Central memory CD4-positive, alpha-beta T cell (primary cell): ENCODE measurements at places on chromosomes 5 and 9.

DNA sequence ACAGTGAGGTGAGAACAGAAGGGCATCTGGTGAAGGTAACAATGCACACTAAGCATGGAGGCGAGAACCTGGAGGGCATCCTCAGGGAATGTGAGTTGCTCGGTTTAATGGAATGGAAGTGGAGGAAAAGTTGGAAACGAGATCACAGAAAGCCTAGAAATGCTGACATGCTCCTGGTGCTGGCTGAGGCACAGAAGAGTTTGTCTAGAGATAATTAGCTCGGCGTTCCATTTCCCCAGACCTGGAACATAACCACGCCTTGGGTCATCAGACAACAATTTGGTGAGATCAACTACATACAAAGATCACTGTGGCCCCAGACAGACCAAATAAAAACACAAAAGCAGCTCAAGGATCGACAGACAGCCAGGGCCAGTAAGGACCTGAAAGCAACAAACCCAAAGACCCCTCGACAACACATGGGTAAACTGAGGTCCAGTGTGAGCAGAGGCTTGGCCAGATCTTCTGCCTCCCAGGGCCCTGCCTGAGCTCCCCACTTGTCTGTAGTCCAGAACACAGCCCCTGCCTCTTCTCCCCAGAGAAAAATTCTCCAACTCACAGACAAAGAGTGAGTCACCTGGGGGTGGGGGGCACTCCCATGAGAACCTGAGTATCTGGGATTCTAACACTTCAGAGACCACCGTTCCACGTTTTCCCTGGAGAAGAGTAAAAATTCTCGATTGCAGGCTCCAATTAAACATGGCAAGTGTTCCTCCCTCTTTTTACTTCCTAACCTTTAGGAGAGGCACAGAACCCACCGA, 52.5 kb downstream of the SHB start:
- no peak for DNase-seq

- DNase-seq, result no peak
Observed at GRCh38 chr5:81142108-81142507, 91.0 kb upstream of the CKMT2 start.

DNA sequence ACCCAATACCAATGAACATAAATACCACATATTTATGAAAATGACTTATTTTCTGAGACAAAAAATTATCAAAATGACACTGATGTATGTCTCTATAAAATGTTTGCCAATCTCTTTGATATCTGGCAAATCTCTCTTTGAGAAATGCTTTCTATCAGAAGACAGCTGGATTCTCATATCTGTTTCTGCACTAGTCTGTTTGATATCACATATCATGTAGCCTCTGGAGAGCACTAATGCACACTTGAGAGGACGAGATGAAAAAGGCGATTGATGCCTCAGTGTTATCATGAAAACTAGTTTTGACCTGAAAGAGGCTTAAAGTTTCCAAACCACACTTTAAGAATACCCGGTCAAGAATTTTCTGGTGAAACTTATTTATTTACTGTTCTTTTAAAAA, 29.1 kb upstream of the ANKRD55 start:
- no peak for DNase-seq

DNA sequence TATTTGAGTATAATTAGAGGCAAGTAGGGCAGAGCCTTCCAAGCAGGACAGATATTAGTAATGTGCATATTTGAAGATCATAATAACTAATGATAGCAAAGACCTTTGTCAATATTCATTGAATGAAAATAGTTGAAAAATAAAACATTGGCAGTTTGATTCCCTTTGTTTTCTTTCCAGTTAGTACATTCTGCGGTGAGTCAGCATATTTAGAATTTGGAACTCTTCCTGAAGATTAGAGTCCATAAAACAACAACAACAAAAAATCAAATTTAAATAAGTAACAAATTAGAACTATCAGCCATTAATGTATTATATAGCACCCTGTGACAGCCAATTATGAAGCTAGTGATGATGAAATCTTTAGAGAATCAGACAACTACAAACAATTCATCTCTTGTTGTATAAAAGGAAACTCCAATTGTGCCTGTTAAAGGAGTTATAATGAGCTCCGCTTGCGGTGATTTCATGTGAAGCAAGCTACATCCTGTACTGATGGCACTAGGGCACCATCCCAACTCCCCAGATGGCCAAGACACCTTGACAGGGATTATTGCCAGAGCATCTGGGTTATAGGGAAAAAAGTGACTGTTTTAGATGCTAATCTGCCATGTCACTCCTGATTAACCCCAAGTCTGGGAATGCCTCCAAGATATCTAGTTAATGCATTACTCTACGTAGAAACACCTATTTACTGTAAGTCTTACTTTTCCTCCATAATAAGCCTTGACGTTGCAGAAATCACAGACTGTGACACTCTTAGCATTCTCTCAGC, 6.8 kb downstream of the IFNA8 start:
- no peak for DNase-seq

DNA sequence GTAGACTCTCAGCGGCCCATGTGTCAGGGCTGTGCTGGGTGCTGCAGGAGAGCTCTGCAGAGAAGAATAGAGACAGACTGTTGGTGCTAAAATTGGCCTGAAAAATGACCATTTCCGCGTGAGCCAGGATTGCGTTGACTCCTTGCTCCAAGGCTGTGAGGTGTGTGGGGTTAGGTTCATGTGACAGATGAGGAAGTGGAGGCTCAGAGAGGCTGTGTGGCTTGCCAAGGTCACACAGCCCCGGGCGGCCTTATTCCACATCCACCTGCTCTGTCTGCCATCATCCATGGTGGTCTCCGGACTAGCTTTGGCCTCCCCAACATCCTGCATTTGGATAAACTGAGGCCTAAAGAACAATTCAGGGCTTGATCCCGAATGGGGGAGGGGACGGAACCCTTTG, 15.2 kb downstream of the NEK6 start:
- no peak for DNase-seq

GRCh38 chr9:2466703-2467102, 154.9 kb upstream of the VLDLR start:
- no peak for DNase-seq

DNA sequence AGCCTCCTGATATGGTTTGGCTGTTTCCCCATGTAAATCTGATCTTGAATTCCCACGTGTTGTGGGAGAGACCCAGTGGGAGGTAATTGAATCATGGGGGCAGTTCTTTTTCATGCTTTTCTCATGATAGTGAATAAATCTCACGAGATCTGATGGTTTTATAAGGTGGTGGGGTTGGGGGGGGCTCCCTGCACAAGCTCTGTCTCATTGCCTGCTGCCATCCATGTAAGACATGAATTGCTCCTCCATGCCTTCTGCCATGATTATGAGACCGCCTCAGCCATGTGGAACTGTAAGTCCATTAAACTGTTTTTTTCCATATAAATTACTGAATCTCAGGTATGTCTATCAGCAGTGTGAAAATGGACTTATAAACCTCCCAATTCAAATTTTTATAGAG, 12.8 kb downstream of the XRCC4 start:
- DNase-seq, result no peak

GRCh38 chr9:33211695-33212393, 28.1 kb upstream of the SPINK4 start:
- DNase-seq, result no peak

DNA sequence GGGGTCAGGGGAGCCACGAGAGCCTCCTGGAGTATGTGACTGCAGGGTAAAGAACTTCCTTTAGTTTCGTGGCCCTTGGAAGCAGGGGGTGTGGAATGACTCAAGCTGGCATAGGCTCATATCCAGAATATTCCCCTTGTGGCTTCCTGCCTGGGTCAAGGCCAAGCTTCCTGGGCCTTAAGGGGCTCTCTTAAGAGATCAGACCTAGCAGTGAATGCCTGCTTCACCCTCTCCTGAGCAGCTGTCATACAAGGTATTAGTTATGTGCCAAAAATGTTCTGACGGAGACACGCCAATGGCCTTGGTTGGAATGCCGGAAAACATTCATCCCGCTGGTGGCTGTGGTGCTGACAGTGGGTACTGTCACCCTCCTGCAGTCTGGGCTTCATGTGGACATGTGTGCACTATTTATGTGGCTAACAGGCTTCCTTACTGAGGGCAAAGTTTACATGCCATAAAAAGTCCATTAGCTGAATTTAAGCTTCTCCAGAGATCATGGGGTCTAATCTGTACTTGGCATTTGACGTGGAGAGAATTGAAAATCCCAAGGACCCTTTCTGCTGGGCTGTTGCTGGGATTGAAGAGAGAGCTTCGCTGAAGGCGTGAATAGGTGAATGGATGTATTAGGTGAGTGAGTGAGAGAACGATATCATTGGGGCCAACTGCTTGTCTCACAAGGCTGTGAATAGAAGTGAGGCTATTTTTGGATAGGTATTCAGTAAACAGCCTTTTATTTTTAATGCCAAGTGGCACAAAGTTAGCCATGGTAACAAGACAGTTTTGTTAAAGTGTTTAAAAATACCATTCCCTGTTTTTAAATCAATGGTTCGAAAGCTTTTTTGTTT, 156.8 kb downstream of the MACROH2A1 start:
- no peak for DNase-seq

DNA sequence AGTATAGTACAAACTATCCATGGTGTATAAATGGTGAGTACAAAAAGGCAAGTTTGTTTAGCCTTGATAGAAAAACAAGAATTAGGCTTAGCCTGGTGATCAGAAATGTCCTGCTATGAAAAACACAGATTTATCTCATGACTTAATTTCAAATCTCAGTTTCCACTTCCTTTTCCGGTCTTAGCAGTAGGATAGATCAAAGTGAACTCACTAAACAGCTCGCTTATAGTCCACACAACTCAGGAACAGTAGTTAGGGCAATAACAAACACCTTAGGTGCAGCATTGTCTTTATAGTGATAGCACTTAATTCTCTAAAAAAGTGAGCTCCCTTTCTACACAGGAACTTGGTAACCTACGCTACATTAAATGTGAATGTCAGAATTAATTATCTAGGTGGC, 11.4 kb downstream of the GOLGA1 start:
- DNase-seq, result peak; percentile 1

GRCh38 chr5:61342071-61342501, 10.0 kb downstream of the ZSWIM6 start:
- no peak for DNase-seq
